ENCODE measurements at places on chromosomes 2 and 18.

- no peak for DNase-seq
These were observed 87.8 kb downstream of the GBX2 start for GRCh38 chr2:236080412-236080811.

GRCh38 chr2:117271631-117272030 lies 542.9 kb upstream of the DDX18 start:
- DNase-seq = no peak

DNA sequence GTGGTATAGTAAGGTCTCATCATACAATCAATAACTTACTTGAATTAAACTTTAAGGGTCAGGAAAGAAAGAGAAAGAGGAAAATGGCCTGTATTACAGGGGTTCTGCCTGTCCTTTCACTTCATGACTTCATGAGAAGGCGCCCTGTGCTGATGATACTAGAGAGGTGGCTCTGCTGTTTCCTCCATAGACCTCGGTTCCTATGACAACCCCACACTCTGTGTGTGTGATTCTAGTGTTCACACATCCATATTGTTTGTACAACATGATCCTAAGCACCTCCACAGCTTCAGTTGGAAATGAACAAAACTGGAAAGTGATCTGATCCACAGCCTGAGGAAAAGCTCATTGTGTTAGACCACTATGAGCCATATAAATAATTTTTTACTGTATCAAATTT lies 7.0 kb upstream of the REEP1 start:
- DNase-seq = no peak

GRCh38 chr2:148814143-148814859 lies 60.7 kb upstream of the KIF5C start:
- no peak for DNase-seq

DNA sequence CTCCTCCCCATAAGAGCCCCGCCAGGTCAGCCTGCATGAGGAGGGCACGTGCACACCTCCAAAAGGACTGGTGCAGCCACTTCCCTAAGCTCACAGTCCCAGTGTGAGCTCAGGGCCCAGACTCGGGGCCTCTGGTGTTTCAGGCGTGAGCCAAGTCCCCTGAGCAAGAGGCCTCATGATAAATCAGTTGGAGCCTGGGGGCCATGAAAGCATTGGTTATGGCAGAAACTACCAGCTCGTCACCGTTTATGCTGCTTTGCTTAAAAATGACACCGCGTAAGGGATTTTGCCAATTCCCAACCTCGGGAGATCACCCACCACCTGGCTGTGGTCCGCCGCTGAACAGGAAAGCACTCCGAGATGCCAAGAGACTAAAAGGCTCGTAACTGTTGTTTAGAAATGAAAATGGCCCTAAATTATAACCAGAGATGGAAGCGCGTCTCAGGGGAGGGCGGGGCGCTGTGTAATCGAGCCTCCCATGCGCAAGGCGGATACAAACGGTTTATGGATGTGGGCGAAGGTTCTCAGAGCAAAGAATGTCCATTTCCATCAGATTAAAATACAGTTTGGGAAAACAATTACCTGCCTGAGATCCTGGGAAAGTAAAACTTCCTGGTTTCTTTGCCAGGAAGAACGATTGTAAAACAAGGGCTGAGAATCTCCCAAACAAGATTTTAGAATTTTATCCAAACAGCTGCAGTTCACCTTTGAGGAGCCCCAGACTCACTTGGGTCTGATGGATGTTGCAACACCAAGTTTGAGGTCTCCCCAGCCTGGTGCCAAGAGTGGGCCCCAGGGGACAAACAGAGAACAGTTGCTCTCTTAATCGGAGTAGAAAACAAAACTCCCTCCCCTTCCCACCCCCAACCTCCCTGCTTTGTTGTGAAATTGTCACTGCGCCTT lies 141.4 kb downstream of the BCL2 start:
- no peak for DNase-seq

DNA sequence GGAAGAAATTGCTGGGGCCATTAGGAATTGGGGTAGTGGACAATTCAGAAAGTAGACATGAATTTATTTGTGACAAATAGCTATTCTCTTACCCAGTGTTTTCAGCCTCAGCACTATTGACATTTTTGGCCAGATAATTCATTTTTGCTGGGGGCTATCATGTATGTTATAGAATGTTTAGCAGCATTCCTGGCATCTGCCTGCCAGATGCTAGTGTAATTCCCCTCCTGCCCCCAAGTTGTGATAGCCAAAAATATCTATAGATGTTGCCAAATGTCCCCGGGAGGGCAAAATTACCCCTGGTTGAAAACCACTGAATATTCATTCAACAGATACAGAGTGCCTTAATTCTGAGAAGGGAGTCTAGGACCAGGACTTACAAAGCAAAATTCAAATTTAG lies 183.6 kb downstream of the BABAM2 start:
- DNase-seq = no peak

DNA sequence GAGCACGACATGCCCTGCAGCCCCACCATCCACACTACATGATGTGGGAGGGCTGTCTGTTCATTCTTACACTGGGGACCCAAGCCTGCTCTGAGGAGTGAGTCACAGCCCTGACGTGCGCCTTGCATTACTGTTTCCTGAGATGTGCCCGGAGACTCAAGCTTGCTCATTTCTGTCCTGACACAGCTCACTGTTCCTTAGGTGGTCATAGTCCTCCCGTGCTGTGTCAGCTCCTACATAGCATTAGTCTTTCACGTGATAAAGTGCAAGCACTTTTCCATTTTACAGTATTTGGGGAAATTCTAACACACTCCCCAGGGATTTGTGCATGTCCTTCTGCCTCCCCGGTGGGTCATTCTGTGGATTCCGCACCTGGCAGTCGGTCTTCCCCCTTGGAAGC lies 46.2 kb upstream of the TRIM43B start:
- no peak for DNase-seq

GRCh38 chr2:9961013-9961412 lies 9.5 kb downstream of the GRHL1 start:
- no peak for DNase-seq

DNA sequence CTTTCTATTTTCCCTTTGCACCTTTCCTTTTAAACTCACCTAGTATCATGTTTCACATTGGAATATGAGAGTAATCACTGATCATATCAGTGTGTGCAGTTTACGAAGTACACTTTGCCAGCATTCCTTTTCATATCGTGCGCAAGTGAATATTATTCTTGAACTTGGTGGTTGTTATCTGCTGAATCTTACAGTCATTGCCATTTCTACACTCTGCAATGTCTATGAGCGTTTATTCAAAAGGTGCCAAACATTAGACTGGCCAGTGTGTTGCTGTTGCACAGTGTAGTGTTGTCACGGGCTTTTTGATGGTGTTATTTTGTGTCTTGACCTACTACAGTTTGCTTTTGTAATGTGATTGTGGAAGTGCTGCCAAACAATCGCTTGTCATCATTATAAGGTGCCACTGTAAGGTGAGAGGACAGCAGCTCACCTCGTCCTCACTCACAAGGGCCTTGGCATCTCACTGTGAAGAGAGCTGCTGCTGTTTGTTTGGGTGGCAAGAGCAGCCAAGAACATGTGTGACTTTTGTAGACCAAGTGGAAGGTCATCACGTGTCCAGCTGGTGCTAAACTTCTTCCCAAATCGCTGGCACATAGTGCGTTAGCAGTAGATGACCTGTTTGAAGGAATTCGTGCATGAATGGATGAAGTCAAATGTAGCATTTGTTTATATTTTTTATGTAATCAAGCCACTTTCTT lies 113.3 kb downstream of the MYO1B start:
- no peak for DNase-seq

DNA sequence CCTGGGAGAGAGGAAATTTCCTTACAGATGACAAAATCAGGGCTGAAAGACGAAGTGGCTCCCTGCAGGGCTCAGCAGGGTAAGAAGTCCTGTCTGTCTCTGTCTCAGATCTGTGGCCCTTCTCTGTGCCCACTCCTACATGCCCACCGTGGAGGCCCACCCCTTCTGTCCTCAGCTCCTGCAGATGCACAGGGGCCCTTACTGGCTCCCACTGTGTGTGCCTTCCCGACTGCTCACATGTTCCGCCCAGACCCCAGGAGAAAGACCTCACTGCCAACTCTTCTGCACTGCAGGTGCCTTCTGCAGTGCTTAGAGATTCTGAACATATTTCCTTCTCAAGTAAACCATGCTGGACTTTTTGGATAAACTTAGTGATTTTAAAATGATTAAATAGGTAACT lies 1.9 kb upstream of the KCNS3 start:
- no peak for DNase-seq

DNA sequence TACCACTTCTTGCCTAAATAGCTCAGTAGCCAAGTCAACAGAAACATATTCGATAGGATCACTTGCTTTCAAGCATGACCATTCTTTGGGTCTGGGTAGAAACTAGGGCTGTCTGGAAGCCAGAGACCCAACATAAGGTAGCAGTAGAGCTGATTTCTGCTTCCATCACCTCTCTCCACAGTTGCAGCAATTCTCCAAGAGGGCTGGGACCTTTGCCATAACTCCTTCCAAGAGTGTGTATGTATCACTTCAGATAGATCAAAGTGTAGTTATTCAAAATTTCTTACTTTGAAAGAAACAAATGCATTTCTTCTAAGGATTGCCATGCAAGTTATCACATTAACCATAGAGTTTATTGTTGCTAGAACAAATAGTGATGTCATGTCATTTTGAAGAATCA lies 172.0 kb upstream of the GALNT5 start:
- no peak for DNase-seq

GRCh38 chr2:10327896-10328669 lies 25.4 kb downstream of the HPCAL1 start:
- DNase-seq = no peak

- no peak for DNase-seq
These were observed 55.8 kb upstream of the SLC35F5 start for GRCh38 chr2:113812204-113812603.

DNA sequence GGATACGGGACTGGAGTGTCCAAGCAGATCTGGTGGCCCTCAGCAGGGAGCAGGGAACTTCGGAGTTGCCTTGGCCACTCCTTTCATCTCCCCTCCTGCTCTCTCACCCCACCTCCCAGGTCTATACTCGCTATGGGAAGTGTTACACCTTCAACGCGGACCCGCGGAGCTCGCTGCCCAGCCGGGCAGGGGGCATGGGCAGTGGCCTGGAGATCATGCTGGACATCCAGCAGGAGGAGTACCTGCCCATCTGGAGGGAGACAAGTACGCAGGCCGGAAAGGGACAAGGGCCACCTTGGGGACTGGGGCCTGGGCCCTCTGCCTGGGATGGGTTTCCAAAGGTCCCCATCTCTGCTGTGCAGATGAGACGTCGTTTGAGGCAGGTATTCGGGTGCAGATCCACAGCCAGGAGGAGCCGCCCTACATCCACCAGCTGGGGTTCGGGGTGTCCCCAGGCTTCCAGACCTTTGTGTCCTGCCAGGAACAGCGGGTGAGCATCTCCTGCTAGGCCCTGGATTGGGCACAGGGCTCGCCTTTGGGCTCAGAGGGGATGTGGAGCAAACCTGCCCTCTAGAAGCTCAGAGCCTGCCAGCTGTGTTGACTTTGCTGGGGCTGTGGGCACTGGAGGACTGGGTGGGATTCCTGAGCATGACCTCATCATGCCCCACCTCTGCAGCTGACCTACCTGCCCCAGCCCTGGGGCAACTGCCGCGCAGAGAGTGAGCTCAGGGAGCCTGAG lies 11.8 kb downstream of the CHPF start:
- DNase-seq = no peak

- DNase-seq = no peak
These were observed 47.1 kb downstream of the PRKCE start for GRCh38 chr2:45698554-45698953.

GRCh38 chr2:49167131-49167530 lies 12.8 kb upstream of the FSHR start:
- DNase-seq = no peak

DNA sequence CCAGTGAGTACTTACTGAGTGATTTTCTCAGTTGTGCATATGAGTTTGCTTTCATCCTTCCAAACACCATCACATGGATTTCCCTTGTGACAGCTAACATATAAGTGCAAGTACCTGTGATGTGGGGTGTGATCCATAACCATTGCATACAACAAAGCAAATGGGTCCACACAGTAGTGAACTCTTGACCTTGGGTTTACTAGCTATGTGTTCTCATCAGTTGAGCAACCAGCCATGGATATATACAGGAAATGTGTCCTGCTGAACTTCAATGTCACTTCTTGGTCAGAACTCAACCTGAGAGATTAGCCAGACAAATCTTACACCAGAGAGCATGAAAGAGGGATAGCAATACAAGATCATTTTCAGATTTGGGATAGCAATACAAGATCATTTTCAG lies 420.9 kb upstream of the KCNH7 start:
- DNase-seq = no peak

DNA sequence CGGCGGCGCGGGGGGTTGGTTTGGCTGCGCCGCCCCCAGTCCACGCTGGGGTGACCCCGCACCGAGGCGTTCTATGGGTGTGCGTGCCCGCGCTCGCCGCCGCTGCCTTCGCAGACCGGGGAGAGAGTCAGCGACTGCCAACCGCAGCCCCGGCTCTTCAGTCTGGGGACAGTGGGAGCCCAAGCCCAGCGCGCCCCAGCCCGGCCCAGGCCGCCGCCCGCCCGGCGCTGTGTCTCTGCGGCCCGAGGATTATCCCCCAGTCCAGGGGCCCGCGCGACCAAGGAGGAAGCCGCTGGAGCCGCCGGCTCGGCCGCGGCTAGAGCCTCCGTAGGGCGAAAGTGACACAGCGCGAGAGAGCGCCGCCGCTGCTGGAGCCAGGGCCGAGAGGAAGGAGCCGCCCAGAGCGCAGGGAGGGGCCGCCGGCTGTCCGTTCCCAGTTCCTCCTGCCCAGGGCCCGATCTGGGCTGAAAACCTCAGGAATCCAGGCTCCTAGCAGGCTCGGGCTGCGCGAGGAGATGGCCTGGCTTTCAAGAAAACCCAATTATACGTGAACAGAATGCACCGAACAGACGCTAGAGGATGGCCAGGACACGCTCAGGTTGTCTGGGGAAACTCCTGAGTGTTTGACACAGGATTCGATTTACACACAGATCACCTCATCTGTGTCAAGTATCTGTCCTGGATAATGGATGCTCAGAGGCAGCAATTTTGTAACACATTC lies 2.4 kb downstream of the CTIF start:
- no peak for DNase-seq

DNA sequence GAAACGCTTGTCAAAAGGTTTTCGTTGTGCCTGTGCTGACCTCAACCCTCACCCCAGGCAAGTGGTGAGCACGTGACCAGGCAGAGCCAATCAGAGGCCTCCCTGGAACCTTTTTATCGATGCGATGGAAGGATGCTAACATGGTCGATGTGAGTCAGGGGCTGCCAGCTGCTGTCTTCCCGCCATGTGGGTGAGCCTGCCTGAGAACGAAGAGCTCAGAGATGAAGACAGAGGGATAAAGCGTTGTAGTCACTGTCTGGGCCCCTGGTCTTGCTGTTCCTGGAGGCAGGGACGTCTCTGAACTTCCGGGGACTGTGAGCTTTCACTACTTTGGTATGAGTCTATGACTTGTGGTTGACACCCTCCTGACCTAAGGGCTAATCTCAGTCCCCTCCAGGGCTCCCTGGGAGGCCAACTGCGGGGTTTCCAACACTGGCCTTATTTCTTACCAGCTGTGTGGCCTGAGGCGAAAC lies 18.6 kb downstream of the DNMT3A start:
- no peak for DNase-seq

DNA sequence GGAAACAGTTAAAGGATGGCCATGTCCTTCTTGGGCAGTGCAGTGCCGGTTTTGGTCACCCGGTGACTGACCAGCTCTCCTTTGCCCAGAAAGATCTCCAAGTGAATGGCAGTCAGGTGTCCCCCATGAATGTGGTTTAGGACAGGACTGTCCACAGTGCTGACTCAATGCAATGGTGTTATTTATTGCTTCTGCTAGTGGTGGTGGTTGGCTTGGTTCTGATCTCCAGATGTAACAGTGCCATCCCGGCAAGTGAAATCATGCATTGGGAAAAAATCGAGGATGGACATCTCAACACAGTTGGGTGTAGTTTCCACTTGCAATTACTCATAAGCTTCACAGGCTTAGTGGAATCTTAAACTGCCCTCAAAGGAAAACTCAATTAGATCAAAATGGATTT lies 81.9 kb downstream of the TGOLN2 start:
- DNase-seq = no peak

Measured in esophagus squamous epithelium (tissue), 5 donors.